ENCODE measurements at places on chromosomes 7 and 10.

GRCh38 chr10:4214908-4215307 lies 429.9 kb upstream of the KLF6 start:
- DNase-seq, result no peak

DNA sequence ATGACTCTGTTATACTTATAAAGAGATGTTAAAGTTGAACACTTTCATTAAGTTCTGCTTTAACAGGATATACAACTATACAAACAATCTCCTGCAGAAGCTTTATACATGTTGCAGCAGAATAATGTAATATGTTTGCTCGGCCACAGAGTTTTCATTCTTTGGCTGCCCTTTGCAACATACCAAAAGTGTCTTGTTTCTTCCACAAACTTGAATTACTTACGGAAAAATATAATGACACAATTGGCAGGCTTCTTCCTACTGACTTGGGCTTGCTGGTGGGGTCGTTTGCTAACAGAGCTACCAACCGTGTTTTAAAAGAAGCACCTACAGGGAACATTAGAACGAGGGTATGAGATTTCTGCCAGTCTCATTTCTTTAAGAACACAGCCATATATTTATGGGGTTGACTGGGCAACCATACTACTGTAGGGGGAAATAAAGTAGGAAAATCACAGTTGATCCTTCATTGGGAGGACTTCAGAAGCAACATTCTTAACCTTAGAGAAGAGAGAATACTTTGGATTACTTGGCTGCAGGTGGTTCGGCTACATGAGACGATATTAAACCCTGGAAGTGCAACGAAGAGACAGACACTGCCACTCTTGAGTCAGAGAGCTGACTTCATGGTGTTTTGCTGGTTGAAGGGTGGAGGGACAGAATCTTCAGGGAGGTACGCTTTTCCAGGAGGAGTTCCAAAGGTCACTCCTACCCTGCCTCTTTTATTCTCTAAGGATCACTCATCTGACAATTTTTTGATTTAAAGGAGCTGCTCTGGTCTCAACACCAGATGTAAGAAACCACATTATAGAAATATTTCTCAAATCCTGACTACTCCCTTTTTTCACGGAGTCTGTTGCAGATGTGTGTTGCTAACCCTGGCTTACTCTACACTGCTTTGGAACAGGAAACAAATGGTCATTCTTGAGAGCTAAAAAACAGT lies 123.9 kb downstream of the SEMA3C start:
- no peak for DNase-seq

- no peak for DNase-seq
Measured at GRCh38 chr7:36617408-36617807, 106.9 kb downstream of the AOAH start.

DNA sequence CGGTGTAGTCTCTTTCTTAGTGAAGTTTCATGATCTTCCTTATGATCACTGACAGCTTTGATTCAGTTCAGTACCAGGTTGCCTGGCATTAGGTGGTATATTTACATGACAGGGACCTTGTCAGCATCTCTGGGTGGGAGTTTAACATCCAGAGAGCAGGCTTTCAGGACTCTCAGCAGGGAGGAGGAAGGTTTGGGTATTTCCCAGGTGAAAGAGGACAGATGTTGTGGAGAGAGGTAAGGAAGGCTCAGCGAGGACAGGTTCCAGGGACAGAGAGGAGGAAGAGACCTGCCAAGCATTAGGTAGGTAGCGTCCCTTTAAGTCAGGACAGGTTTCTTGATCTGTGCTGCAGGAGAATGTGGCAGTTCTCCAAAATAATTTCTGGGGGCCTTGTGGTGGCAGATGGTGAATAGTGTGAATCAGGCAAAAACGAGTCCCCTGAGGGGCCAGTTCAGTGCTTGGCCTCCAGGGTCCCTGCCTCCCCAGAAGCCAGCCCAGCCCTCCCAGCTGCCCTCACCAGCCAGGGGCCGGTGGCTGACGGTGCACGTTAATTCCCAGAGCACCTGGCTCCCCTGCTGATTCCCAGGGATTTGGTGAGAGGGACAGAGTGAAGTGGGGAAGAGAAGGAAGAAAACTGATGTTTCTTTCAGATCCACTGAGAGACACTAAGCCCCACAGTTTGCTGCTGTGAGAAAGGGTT lies 82.0 kb downstream of the VWC2 start:
- DNase-seq, result no peak

GRCh38 chr10:59724098-59724938 lies 14.7 kb upstream of the SLC16A9 start:
- DNase-seq, result no peak

GRCh38 chr10:130648807-130649206 lies 512.6 kb downstream of the GLRX3 start:
- no peak for DNase-seq

DNA sequence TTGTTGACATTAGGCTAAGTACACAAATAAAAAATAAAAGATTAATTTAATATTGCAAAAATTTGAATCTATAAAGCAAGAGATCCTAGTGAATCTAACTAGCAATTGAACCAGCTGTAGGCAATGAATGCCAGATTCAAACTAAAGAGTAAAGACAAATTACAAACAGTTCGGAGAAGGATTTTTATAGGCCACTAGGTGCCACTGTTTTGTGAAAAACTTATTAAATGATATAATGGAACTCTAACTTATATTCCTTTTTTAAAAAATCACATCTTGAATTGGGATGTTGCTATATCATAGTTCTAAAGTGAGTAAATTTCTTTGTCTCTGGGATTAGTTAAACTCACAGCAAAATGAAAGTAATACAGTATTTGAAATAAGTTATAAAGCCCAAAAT lies 39.1 kb upstream of the GNAI1 start:
- DNase-seq, result no peak

- no peak for DNase-seq
Measured at GRCh38 chr7:1547777-1548437, 8.1 kb downstream of the TMEM184A start.

- no peak for DNase-seq
Measured at GRCh38 chr7:20113427-20114027, 103.7 kb downstream of the MACC1 start.

GRCh38 chr10:74021248-74022055 lies 23.5 kb downstream of the VCL start:
- DNase-seq, result no peak

Data from Daoy (cell line).